ENCODE measurements at places on chromosomes 6 and 20.

- DNase-seq: peak; percentile 68
Observed at GRCh38 chr20:33666293-33667244, at the start of gene ACTL10. ACTL10 (plus strand) TSS chr20:33666943; CDS start chr20:33667498, 555 bp downstream.

DNA sequence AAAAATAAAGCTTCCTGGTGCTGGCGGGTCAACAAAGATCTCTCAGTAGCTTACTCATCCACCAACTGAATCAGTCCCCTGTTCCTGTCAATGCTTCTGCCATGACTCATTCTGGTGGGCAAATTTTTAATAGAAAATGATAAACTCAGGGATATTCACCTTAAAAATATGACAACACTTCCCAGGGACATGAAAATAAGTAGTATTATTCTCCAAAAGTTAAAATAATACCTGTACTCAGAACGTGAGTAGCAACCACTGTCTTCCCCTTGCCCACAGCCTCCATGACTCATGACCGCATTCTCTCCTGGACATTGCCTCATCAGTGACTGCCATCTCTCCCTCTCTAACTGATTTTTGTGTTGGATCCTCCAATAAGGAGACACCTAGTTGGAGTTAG, 552.3 kb downstream of the KIF16B start:
- no peak for DNase-seq

GRCh38 chr20:57709823-57710799, at the start of gene PMEPA1:
PMEPA1 (minus strand) TSS chr20:57710015; CDS start chr20:57709582, 433 bp downstream.
- DNase-seq: peak; percentile 91

DNA sequence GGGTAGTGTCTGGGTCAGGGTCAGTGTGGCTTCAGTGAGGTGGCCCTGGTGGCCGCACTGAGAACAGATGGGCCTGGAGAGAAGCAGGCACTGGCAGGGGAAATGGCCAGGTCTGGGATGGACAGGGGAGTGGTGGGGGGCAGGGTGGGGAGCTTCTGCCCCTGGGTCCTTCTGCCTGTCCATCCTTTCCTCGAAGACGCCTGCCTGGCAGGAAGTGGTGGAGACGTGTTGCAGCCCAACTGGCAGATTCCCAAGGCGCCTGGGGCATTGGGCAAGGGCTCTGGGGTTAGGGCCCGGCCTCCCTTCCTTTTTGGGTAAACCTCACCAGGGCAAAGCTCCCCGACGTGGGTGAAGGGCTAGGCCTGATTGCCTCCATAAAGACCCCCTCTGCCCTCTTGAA, 10.4 kb downstream of the SRC start:
- DNase-seq: no peak

GRCh38 chr20:62333820-62334595, 31.2 kb downstream of the ADRM1 start:
- no peak for DNase-seq

DNA sequence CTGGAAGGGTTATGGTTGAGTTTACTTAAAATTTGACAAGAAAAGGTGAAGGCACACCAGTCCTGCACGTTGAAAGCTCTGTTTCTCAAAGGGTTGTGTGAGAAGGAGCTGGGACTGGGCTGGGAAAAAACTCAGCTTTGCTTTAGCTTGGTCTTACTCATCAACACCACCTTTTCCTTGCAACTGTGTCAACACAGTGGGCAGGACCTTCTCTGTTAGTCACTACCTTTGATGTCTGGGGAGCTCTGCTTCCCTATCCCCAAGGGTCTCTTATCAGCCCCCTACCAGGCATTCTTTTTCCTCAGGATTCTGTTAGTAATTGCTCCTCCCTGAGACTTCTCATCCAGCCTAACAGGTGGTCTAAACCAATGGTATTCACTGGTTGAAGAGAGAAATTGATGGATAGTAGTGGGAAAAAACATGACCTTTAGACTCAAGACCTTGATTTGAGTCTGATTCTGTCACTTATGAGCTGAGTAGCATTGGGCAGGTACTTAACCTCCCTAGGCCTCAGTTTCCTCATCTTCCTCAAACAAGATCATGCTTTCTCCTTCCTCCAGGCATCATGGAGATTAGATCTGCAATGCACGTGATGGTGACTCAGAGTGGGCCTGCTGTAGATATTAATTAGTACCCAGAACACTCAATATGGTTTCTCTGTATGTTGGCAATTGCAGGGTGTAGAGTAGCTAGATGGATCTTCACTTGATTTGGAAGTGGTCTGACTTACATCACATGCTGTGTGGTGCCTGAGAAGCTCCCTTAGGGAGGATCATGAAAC, 17.2 kb upstream of the FOXA2 start:
- DNase-seq: no peak

GRCh38 chr6:134764741-134765140, 185.2 kb downstream of the ALDH8A1 start:
- DNase-seq: no peak

GRCh38 chr6:25166955-25167748, 112.0 kb upstream of the CARMIL1 start:
- DNase-seq: no peak

DNA sequence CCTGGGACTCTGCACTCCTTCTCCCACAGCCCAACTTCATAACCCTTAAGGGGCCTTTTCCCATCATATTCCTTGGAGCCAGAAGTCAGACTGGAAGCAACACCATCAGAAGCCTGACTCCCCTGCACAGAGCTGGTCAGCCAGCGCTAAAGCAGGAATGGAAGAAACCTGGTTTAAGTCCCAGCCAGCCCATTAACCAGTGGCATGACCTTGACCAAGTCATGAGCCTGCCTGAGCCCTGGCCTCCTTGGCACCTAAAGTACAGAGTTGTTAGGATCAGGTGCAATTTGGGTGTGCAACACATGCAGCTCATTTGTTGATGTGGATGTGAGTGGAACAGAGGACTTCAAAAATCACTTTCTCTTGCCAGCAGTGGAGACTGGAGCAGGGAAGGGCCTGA, 20.8 kb downstream of the FOXP4 start:
- no peak for DNase-seq

Measured in stimulated activated CD8-positive, alpha-beta memory T cell treated with anti-CD3 and anti-CD28 coated beads, Interleukin-4, amount 100 ng/mL, for 4 hours (primary cell).